ENCODE measurements at places on chromosomes 12 and 14. TPM values are rescaled to one million over a fixed set of nuclear protein-coding genes. Genes with fewer than 3 reads are reported as not detected.

Gene FZD10
- under 0.01 TPM for total RNA-seq

Gene ADCY4
- 3.8 TPM for total RNA-seq

Gene BCDIN3D
- total RNA-seq, result 3.2 TPM

Gene DCN
- total RNA-seq, result not detected

Gene KMT2D
- total RNA-seq, result 54.7 TPM

GRCh38 chr12:58301038-58301729 lies 359.8 kb downstream of the ATP23 start:
- no peak for DNase-seq

DNA sequence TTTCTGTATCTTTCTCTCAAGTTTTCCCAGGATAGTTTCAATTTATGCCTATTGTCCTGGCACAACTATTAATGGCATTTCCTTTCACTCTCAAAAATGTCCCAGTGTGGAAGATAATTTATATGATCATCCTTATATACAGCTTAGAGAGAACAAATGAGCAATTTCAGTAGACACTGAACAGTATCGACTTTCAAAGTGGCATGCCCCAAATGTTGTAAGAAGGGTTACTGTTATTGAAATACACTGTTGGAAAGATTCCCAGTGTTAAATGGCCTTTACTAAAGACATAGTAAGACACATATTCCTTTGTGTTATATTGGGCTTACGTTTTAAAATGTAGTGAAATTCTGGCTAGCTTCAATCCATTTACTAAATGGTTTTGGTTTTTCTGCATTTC lies 202.3 kb upstream of the CDKN3 start:
- DNase-seq, result no peak

GRCh38 chr14:72665259-72665658 lies 228.6 kb downstream of the DPF3 start:
- no peak for DNase-seq

- DNase-seq, result no peak
Observed at GRCh38 chr12:107057071-107057834, 36.1 kb downstream of the CRY1 start.

- no peak for DNase-seq
Observed at GRCh38 chr14:60254176-60254575, 5.2 kb downstream of the PPM1A start.

- no peak for DNase-seq
Observed at GRCh38 chr12:12221560-12221959, 45.3 kb downstream of the LRP6 start.

DNA sequence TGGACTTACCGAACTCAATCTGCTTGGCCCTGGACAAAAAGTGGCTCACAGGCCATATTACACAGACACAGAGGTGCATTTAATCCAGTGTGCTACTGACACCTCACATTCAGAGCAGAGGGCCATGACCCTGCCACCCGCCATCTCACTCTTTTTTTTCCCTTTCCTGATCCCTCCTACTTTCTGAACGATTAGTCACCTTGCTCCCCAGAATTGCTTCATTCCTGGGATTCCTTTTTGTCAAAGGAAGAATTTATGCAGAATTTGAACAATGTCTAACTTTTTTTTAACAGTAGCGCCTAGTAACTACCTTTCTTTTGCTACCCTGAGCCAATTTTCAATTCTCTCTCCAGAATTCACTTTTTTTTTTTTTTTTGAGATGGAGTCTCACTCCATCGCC lies 4.6 kb downstream of the PKP2 start:
- DNase-seq, result no peak

GRCh38 chr14:64040044-64040443 lies 187.2 kb downstream of the SYNE2 start:
- DNase-seq, result peak; percentile 11

DNA sequence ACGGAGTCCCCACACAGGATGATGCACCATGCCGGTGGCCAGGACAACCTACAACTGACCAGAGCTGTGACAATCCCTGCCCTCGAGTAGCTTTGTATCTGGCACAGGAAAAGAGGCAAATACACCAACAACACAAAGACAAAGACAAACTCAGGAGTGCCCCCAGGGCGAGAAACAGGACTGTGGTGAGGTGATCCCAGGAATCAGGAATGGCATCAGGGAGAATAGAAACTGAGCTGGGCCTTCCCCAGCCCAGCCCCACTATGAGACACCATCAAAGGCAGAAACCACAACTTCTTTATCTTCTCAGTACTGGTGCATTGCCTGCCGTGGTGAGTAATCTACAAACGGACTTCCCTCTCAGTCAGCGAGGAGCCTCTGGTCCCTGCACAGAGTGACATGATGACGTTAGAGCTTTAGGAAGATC lies 157.7 kb downstream of the TTC7B start:
- DNase-seq, result no peak

All from hematopoietic multipotent progenitor cell (in vitro differentiated cells).